ENCODE measurements at places on chromosomes 7 and 10.

- no peak for DNase-seq
These were observed 30.8 kb downstream of the SH2B2 start for GRCh38 chr7:102317231-102318059.

DNA sequence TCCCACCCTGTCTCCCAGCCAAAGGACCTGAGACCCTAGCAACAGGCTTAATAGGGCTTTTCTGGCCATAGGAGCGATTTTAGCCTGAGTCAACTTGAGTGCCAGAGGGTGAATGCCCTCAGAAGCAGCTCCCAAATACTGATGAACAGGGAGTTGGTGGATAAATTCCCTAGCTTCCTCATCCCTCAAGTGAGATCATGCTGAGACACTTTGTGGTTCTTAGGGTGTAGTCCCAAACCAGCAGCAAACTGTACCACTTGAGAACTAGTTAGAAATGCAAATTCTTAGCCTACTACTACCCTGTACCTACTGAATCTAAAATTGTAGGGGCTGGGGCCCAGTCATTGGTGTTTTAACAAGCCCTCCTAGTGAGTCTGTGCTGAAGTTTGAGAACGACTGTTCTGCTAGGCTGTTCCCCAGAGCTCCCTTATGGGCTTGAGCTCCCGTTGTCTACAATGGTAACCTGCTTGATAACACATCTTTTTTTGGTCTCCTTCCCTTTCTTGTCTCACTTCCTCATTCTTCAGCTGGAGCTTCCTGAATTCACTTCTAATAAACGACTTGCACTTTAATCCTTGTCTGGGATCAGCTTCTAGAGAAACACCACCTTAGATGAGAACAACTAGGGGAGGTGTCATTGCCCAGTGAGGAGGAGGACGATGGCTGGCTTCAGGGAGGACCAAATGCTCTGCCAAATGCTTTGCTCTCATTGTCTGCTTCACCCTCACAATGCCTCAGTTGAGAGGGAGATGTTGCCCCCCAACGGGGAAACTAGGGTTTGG, 18.2 kb upstream of the CDH23 start:
- DNase-seq, result no peak

- no peak for DNase-seq
These were observed 136.4 kb downstream of the TMEM26 start for GRCh38 chr10:61316676-61317265.

- no peak for DNase-seq
These were observed 39.1 kb upstream of the LRRN3 start for GRCh38 chr7:111051832-111052231.

- peak; percentile 61 for DNase-seq
These were observed 15.9 kb upstream of the ADCK2 start for GRCh38 chr7:140656548-140657515.

GRCh38 chr10:117797296-117797695, 249.4 kb downstream of the RAB11FIP2 start:
- DNase-seq, result no peak

DNA sequence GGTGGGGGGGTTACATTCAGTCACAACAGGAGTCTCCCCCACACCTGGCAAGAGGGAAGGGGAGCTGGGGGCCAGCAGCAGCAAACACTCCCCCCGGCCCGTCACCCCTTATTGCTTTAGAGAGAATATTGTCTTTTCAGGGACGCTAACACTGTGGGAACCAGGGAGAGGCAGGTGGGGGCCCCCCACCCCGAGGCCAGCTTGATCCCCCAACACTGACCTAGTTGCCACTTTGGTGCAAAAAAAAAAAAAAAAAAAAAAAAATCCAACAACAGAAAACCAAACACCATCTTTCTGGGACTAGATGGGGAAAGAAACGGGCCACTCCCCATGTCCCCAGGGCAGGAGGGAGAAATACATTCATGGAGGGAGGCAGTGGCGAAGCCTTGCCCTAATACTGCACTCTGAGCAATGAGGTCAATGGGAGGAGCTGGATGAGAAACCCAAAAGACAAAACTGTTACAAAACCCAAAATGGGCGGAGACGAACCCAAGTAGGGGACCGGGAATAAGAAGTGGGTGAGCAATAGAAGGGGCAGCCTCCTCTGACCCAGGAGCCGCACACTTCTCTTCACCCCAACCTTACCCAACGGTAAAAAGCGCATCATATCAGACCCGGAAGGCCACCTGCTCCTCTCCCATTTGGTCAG, 6.5 kb downstream of the GNB2 start:
- DNase-seq, result peak; percentile 30

DNA sequence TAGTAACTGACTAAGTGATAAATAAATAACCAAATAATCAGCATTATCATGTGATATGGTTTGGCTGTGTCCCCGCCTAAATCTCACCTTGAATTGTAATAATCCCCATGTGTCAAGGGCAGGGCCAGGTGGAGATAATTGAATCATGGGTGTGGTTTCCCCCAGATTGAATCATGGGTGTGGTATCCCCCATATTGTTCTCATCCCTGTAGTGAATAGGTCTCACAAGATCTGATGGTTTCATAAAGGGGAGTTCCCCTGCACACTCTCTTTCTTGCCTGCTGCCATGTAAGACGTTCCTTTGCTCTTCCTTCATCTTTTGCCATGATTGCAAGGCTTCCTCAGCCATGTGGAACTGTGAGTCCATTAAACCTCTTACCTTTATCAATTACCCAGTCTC, 72.1 kb upstream of the NRP1 start:
- DNase-seq, result no peak

DNA sequence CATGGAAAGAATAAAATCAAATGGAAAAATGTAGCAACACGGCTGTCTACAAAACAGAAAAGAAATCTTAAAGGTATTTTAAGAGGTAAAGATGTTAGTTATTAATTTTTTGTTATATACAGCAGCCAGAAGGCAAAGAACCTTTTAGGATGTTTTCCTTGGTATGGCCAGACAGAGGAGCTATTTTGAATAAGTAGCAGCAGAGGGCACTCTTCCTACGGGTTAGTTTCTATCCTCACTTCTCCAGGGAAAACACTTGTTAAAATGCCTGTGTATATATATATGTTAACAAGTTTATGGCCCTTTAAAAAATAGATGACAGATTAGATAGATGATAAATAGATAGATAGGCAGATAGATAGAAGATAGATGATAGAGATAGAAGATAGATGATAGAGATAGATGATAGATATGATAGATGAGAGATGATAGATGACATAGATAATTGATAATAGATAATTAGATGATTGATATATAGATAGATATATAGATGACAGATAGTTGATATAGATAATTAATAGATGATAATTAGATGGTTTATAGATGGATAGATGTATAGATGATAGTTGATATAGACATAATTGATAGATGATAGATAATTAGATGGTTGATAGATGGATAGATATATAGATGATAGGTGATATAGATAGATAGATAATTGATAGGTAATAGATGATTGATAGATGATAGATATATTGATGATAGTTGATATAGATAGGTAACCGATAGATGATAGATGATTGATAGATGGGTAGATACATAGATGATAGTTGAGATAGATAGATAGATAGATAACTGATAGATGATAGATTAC, 57.8 kb upstream of the WIPF3 start:
- peak; percentile 61 for DNase-seq

DNA sequence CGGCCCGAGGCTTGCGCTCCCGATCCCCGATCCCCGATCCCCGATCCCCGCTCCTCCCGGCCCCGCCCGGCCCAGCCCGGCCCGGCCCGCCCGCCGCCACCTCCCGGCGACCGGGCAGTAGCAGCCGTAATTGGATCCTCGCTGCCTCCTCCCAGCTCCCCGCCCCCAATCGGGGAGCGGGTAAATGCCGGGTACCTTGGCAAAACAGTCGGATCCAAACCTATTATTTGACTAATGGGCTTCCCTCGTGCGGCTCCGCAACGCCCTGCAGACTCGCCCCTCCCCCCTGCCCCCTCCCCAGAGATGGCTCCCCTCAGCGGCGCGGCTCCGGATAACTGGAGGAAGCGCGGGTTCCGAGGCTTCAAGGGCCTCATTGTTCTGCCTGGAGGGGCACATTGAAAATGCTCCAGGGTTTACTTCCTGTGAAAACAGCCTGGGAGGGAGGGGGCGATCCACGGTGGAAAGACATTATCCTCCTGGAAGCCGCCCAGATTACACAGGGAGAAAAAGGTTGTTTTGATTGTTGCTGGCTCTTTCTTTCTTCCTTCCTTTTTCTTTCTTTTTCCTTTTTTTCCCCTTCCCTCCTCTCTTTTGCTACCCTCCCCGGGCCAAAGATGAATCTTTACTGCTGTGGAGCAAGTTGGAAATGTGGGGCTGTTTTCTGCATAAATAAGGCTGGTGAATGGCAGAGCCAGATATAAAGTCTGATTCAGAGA, 94.7 kb upstream of the ZMIZ1 start:
- peak; percentile 67 for DNase-seq

DNA sequence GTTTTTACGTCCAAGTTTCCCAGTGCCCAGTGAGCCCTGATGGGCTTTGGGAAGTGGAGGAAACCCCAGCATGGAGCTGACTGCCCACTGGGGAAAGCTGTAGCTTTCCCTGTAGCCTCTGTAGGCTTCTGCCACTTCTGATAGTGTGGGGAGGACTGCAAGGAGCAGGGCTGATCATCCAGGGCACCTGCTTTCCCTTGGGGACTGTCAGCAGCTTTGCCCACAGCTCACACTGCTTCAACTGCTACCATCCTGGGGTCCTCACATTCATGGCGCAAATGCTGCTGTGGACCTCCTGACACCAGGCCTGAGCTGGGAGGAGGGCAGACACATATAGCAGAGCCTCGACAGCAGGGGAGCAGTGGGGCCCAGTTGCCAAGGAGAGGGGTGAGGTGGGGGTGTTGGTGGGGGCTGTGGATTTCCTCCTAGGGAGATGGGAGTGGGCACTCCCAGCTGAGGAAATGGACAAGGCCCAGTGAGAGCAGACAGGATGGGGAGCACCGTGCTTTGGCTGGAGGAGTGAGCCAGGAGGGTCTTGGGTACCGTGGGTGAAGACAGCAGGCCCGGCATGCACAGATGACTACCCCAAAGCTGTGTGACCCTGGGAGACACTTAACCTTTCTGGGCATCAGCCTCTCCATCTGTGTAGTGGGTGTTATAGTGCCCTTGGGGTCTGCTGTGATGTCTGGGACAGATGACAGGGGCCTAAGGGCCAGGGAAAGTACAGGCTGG, 16.2 kb downstream of the RAMP3 start:
- DNase-seq, result no peak

DNA sequence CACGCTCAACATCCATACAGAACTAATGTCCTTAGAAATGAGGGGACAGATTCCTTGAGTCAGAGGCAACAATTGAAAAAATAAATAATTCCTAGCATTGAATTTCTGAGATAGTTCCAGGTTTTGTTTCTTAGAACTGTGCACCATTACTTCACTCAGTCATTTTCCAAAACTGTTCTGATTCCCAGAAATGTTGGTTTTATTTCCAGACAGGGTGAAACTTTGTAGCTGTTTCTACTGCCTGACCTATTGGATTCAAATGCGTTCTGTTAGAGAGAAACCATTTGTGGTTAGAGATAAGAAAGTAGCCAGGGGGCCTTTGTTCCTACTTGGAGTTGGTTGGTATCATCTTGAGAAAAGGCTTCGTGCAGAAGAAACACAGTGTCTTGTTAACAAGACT, 8.1 kb upstream of the DEPP1 start:
- peak; percentile 61 for DNase-seq

GRCh38 chr7:99833289-99833877, 5.6 kb downstream of the CYP3A43 start:
- no peak for DNase-seq

DNA sequence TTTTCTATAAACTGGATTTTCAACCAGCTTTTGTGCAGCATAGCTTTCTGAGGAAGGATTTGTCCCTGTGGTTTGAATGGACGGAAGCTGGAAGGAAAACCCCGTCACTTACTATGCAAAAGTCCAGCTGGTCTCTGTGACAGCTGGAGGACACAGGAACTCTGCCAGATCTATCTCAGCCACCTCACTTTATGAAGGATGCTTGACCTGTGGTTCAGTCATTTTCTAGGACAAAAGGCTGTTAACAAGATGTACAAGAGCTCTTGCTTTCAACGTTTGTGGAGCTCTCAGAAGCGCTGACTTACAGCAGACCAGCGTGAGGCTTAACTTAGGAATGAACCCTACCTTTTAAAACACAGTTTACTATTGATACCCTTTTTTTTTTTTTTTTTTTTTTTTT, 90.8 kb downstream of the CREM start:
- no peak for DNase-seq

GRCh38 chr10:89665302-89665701, 20.3 kb upstream of the PANK1 start:
- DNase-seq, result no peak

DNA sequence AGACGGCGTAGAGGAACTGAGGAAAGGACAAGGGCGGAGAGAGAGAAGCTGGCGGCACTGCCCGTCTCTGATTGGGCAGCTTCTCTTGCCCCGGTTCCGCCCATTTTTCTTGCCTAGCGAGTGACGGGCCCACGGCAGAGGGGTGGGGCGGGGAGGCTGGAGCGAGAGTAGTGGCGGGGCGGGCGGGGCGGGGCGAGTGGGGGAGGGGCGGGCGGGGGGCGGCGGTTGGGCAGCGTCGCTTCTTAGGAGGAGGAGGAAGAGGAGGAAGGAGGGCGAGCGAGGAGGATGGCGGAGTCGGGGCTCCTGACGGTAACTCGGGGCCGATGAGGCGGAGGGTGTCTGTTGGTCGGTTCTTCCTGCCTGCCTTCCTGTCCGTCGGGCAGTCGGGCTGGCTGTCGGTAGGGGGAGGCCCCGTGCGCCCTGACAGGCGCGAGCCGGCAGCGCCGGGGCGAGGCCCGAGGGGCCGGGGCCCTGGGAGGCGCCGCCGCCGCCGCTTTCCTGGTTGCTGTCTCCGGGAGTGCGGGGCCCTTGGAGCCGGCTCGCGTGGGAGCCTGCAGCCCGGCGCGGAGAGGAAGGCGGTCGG, at the start of gene SHOC2:
SHOC2 (plus strand) TSS at position 256 of the 583 bp plus-strand sequence. CDS start 44,755 bp downstream, outside the sequence.
- no peak for DNase-seq

GRCh38 chr10:3528823-3529403, 256.1 kb downstream of the KLF6 start:
- no peak for DNase-seq

GRCh38 chr10:31819391-31819820, 109.2 kb downstream of the ARHGAP12 start:
- DNase-seq, result peak; percentile 83

GRCh38 chr10:56318816-56319215, 42.2 kb downstream of the ZWINT start:
- no peak for DNase-seq

- no peak for DNase-seq
These were observed 82.0 kb downstream of the MKI67 start for GRCh38 chr10:128044186-128044585.

DNA sequence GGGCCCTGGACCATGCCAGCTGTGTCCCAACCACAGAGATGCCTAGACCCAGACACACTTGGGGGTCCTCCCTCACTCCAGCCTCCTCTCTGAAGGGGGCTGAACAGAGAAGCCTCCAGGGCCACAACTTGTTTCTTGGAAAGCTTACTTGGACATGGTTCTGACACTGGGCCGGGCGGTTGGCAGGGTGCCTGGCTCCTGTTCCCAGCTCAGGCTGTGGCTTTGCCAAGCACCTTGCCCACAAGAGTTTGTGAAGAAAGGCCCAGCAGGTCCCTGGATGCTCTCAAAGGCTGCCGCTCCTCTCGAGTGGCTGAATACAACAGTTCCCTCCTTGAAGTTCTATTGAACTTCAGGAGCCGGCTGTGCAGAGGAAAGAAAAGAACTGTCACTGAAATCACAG, 181.6 kb downstream of the PTPN20 start:
- no peak for DNase-seq

GRCh38 chr10:22453320-22453719, 108.0 kb downstream of the SPAG6 start:
- DNase-seq, result no peak

GRCh38 chr7:132084776-132085388, 491.4 kb downstream of the PLXNA4 start:
- DNase-seq, result peak; percentile 27

Measured in EH (cell line).